ENCODE measurements at places on chromosomes 2 and 18.
A peak's percentile ranks its signal among the peaks of the same experiment; 100 is the strongest.

- no peak for DNase-seq
Measured at GRCh38 chr2:102383722-102384121, 28.1 kb downstream of the IL18R1 start.

GRCh38 chr2:219628986-219629901, 1.8 kb downstream of the SLC4A3 start:
- DNase-seq = no peak

DNA sequence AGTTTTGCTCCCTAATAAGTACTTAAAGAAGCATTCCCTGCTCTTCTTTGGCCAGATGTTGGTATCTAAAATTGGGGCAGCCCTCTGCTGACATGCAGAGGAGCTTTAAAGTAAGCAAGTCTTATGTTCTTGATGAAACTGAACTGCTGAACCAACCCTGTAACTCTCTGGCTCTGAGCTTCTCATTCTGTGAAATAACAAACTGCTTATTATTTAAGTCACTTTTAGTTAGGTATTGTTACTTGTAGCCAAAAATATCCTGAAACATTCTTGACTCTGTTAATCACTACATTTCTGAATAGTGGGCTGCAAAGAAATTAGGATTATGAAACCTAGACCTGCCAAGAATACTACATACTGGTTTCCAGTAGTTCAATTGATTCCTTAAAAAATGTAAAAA, 15.5 kb downstream of the PPP3R1 start:
- DNase-seq = no peak

DNA sequence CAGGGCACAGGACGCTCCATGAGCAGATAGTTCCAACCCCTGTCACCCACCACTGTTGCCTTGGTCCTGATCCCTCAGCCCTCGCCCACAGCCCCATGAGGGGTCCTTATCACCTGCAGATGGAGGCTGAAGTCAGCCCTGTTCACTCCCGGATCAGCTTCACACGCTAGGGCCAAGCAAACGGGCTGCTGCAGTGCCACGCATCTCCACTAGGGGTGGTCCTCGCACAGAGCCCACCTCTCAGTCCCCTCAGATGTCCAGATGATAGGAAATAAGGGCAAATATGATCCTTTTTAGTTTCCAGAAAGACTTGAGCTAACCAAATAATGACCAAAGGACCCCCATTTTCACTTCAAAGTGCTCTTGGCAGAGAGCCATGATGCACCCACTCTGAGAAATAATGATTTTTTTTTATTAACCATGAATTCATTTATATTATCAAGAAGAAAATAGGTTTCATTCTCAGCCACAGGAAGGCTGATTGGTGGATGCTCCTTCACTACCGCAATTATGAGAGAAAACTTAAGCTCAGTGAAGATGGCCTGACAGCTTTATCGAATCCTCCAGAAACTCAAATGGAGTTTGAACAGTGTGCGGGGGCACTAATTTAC, 71.9 kb upstream of the KLHL29 start:
- DNase-seq = no peak

GRCh38 chr2:33011941-33012340, 65.2 kb downstream of the LTBP1 start:
- DNase-seq = no peak

GRCh38 chr2:219041252-219041651, at the start of gene CFAP65:
Gene CFAP65, minus strand, starts transcription at chr2:219041516. Its CDS starts 2,468 bp downstream, at chr2:219039048.
- no peak for DNase-seq

- DNase-seq = no peak
Measured at GRCh38 chr2:39803839-39804238, 24.8 kb upstream of the THUMPD2 start.

DNA sequence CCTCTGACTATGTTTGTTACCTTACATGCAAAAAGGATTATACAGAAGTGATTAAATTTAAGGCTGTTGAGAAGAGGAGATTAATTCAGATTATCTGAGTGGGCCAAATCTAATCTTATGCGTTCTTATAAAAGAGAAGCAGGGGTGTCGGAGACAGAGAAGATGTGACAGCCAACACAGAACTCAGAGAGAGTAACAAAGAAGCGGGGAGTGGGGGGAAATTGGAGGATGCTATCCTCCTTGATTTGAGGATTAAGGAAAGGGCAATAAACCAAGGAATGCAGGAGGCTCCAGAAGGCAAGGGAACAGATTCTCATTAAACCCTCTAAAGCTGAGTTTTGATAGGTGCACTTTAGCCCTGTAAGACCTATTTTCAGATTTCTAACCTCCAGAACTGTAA, 291.3 kb upstream of the REG3G start:
- DNase-seq = no peak

GRCh38 chr2:9807555-9808305, 35.5 kb upstream of the TAF1B start:
- no peak for DNase-seq

GRCh38 chr2:231662028-231662810, 46.1 kb upstream of the PTMA start:
- peak; percentile 95 for DNase-seq

All from stimulated activated CD8-positive, alpha-beta memory T cell treated with anti-CD3 and anti-CD28 coated beads, Interleukin-15, amount 100 ng/mL, for 24 hours (primary cell).